ENCODE measurements at places on chromosomes 1 and 21. TPM values are rescaled to one million over a fixed set of nuclear protein-coding genes. Genes with fewer than 3 reads are reported as not detected.

- DNase-seq = no peak
Observed at GRCh38 chr1:116906812-116907211, 2.9 kb upstream of the PTGFRN start.

GRCh38 chr1:94726981-94727685 lies 93.0 kb upstream of the SLC44A3 start:
- no peak for DNase-seq

Gene PDIK1L
- total RNA-seq = 14.7 TPM

- DNase-seq = no peak
Observed at GRCh38 chr21:14833666-14834351, 231.0 kb downstream of the NRIP1 start.

GRCh38 chr1:189821833-189822232 lies 655.8 kb downstream of the BRINP3 start:
- no peak for DNase-seq

DNA sequence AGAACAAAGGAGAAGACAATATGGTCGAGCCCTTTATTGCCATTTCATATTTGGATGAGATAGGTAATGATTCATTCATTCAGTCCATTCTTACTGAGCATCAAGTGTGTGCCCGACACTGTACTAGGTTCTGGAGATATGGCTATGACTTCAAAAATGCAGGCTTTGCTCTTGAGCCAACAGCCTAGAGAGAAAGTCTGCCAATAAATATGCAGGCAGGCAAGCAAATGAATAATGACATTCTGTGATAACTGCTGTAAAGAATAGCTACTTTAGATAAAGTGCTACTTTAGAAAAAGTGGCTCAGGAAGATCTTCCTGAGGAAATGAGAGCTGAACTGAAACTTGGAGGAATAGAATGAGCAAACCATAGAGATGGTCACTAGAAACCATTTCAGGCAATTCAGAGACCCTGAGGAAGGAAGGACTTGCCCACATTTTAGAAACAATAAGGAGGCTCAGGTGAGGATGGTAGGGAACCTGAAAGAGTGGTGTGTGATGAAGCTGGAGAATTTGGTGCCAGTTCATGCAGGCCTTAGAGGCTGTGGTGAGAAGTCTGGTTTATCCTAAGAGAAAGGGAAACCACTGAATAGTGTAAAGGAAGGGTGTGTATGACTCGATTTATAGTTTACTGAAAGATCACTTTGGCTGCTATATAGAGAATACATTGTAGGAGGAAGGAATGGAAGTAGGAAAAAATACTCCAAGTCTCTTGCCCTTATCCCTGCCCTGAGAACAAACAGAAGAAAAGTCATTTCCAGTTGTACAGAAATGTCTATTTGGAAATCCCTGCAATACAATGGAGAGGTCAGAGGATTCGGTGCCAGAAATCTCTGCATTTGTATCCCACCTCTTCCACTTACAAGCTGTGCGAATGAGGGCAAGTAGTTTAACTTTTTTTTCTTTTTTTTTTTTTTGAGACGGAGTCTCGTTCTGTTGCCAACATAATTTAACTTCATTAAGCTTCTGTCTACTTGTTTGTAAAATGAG lies 167.9 kb downstream of the VPS13D start:
- no peak for DNase-seq

- DNase-seq = peak; percentile 76
Observed at GRCh38 chr21:43369124-43369523, 57.8 kb downstream of the SIK1 start.

DNA sequence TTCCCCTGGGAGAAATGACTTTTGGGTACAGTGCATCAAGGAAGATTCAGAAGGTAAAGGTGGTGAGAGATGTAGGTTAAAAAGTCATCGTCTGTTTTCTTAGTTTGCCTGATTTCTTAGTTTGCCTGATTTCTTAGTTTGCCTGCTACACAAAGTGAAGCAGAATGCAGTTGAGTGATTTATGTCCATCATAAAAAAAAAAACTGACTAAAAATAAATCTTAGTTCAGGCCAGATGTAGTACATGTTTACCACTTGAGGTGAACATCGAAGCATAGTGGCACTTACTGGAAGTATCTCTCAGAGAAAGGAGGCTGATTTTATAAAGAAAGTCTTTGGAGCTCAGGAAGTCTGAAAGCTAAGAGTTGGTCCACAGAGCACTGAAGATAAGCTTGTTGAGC lies 79.5 kb downstream of the LRRC8D start:
- no peak for DNase-seq

- no peak for DNase-seq
Observed at GRCh38 chr1:184788970-184789369, 34.3 kb upstream of the EDEM3 start.

DNA sequence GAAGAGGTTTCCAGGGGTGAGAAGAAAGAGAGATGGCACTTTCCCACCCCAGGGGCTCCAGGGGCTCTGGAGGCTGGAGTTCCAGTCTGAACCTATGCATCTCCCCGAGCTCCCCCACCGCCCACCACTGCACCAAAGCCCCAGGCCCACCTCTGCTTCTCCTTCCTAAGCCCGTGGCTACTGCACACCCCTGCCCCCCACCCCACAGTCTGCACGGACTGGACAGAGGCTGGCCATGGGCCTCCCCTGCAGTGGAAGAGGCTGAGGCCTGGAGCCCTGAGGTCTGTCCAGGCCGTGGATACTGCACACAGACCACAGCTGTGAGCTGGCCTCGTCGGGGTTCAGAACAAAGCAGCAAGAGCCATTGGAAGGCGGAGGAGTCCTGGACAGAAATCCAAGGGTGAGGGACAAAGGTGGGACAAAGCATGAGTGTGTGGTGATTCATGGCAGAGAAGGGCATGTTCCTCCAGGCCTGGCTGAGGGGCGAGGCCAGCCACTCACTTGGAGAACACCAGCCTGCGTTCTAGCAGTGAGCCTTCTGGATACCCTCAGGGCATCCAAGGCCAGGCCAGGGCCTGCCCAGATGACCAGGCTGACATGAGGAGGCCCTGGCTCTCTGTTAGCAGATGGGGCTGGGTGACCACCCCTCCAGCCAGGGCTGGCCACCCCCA lies 244.8 kb upstream of the VAMP3 start:
- DNase-seq = no peak

Gene FCRL3
- total RNA-seq = not detected

GRCh38 chr1:47227341-47228232 lies 4.4 kb downstream of the TAL1 start:
- no peak for DNase-seq

DNA sequence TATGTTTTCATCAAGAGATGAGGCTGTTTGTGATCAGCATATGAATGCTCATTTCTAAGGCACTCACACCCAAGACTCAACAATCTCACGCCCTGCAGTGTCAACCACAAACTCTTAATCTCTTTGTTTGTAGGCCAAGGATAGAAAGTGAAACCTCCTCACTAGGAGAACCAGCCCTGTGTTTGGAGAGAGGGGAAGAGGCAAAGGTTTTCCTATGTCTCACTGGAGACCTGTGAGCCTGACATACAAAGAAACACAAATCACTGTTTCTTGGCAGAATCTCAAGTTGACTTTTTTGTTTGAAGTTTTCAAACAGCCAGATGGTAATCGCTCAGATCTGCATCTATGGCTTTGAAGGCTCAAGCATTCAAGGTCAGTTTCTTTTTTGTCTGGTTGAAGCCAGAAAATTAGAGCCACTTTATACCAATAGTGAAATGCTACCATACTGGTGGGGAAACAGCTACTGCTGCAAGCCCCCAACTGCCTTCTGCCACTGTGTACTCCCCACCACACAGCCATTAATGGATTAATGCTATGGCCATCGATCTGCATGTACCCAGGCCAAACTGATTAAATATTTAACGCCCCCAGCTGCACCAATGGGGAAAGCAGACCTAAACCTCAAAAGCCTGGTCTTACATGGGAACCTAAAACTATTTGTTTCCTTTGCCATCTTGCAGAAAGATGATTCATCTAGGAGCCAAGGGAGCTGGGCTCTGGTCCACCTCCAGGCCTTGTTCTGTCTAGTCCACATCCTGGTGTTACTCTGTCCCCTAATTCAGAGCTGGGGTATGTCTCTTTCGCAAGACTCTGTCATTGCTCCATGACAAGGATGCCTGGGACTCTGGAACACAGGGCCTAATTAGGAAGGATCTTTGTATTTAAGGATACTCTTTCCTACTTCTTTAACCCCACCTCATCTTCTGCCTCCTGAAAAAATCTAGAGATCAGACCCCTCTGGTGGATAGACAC lies 16.3 kb downstream of the PDZK1 start:
- DNase-seq = no peak

Gene MROH7
- 3.0 TPM for total RNA-seq

DNA sequence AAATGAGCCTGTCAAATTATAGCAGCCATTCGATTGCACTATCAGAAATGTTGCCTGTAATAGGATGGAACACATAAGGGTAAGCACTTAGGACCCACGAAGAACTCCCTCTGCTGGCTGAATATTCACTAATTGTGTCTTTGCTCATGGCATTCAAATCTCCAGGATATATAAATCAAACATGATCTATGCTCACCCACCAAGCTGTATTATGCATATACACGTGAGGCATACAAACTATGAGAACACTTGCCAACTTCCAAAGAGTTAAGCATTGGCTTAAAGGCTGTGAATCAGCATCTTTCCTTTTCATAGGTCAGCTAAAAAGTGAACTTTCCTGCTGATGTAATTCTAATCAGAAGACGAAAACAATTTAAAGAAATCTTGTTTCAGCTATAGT lies 34.5 kb downstream of the TMPRSS15 start:
- no peak for DNase-seq

Gene NPR1
- 10.1 TPM for total RNA-seq

Gene FMO3
- total RNA-seq = 0.84 TPM

Gene TNFRSF25
- total RNA-seq = 168 TPM

Gene GJB3
- total RNA-seq = 314 TPM

Measured in lower leg skin (tissue), 4 donors.